Ovary (tissue), 10 donors: ENCODE measurements at places on chromosomes 1 and 21. TPM values are rescaled to one million over a fixed set of nuclear protein-coding genes. Genes with fewer than 3 reads are reported as not detected.

IL20 gene
- total RNA-seq, result not detected

MSH4 gene
- 0.36 TPM for total RNA-seq

DNA sequence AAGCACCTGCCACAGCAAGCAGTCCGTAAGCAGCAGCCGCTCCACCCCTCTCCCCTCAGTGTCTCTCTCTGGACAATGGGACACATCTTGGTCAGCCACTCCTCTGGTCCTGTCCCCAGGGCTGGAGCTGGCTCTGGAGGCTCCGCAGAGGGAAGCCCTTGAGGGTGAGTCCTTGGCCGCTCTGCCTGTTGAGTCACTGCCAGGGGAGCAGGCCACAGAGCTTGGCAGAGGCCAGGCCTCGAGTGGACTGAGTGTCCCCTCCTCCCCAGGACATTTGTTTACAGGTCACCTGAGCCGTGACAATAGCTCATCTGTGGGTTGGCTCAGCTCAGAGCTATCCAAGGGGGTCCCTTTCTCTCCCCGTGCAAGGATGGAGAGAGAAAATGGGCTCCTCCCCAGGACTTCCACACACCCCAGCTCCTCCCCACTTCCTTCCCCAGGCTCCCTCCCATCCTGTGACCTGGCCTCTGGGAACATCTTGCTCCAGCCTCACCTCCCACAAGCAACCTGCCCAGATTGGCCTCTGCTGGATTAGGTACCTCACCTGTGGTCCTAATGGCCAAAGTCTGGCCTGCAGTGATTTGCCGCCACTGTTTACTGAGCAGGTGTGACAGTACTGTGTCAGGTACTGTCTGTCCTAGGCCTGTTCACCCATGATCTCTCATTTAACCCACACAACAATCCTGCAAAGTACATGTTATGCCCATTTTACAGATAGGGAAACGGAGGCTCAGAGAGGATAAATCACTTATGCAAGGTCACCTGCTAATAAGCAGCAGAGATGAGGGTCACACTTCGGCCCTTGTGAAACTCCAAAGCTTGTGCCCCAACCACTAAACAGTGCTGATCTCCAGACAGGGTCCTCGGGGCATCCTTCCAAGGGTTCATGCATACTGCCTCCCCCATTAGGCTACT lies 4.8 kb downstream of the FAM131C start:
- no peak for DNase-seq

DNA sequence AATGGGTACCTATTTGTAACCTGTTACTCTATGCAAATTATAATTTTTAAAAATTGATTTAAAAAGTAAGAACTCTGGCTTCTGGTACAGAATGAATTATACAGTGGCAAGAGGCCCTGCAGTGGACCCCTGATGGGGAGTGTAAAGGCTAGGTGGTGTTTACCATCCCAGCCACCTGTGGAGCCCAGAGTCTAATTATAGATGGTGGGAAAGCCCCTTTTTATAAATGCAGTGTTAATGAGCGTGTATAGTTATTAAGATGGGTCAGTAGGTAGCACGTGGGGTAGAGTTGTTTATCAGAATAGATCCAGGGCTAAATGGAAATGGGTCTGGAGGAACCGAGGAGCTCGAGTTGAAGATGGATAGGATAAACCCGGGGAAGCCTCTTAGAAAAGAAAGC lies 13.9 kb upstream of the PRELP start:
- peak; percentile 3 for DNase-seq

PRMT2 gene
- 98.3 TPM for total RNA-seq

GRCh38 chr1:33469691-33470090 lies 2.8 kb upstream of the ZSCAN20 start:
- no peak for DNase-seq

DNA sequence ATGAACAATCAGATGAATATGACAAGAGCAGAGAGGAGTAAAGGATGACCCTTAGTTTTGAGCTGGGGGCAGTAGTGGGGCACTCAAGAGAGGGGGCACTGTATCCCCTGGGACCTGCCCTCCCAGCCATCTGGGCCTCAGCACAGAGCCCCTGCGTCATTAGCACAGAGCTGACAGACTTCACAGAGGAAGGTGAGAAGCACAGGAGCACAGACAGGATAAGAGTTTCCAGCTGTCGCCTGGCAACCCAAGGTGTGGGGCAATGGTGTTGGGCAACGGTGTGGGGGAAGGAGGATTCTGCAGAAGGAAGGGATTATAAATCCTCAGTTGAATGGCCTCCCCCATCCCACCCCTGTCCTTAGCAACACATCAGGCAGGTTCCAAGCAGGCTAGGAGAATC lies 30.2 kb downstream of the RAB3B start:
- DNase-seq, result no peak

CRNN gene
- not detected for total RNA-seq

DNA sequence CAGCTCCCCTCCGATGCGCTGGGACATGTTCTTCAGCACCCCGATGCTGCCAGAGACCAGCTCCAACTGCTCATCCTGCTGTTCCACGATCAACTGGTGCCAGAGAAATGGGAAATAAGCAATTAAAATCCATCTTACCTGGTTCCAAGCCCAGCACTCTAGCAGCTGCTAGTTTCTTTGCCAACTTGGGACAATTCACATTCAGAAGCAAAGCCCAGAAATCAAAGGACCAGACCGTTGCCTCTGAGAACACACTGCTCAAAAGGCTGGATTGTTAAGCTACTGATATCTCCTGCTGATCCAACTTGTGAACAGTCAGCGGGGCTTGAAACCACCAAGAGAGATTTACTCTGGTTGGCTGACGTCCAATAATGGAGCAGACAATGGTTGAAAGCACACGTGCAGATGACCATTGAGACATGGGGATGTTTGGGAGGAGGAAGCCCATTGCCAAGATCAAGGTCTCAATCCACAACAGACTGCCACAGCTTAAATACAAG lies 34.4 kb downstream of the STX6 start:
- DNase-seq, result no peak
